ENCODE measurements at places on chromosomes 12 and 14. TPM values are rescaled to one million over a fixed set of nuclear protein-coding genes. Genes with fewer than 3 reads are reported as not detected.

Gene ZC3H14
- total RNA-seq: 63.4 TPM

Gene ZDHHC22
- not detected for total RNA-seq

Gene TMEM229B
- 4.5 TPM for total RNA-seq

Gene B3GNT4
- under 0.01 TPM for total RNA-seq

Gene TGM1
- 0.85 TPM for total RNA-seq

Gene TMEM132C
- not detected for total RNA-seq

Gene SNAPC1
- 35.2 TPM for total RNA-seq

Gene OR6C75
- total RNA-seq: not detected

Measured in regular cardiac myocyte (primary cell).